ENCODE measurements at places on chromosomes 1 and 21. TPM values are rescaled to one million over a fixed set of nuclear protein-coding genes. Genes with fewer than 3 reads are reported as not detected.

GRCh38 chr1:164695956-164696665 lies 137.1 kb downstream of the PBX1 start:
- DNase-seq, result no peak

Gene VAV3
- 5.5 TPM for total RNA-seq

DNA sequence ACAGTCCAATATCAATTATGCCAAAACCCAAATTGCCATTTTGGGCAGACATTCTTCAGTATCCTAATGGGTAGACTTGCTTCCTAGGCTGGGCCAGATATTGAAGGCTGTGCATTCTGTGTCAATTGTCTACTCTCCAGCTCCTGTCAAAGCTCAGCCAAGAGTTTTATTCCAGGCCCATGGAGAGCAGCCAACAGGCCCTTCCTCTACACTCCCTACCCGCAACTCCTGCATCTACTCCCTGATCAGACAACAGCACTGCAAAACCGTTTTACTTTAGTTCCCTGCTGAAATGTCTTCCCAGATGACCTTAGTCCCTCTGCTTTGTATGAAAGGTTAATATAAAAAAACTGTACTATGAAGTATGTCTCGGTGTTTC lies 6.6 kb upstream of the ADORA3 start:
- peak; percentile 46 for DNase-seq

DNA sequence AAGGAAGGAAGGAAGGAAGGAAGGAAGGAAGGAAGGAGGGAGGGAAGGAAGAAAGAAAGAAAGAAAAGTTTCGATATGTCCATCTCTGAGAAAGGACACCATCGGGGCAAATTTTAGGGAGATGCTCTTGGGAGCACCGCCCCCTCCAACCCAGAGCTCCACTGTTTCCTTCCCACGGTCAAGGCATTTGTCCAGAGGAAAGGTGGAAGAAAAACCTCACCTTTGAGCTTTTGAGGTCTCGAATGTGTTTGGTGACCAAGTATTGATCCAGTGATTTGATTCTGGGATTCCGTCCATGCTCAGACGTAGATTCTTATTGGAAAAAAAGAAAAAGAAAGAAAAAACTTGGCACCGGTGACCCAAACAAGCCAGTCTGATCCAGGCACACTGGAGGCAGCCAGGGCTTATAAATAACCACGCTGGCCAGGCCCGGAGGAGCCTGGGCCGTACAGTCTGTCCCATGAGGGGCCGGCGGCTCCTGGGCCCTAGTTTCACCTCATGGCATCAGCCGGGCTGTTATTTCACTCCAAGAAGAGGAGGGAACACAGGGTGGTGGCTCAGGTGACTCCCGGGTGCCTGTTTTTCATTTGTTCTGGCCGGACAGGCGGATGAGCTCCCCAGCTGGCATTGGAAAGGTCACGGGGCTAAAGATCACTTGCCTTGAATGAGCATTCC lies 36.1 kb upstream of the SLC25A33 start:
- no peak for DNase-seq

Gene NEXN
- 0.64 TPM for total RNA-seq

Gene SLC25A33
- total RNA-seq, result 11.4 TPM

- no peak for DNase-seq
These were observed 83.9 kb downstream of the NAV1 start for GRCh38 chr1:201622824-201623223.

GRCh38 chr21:27803571-27803970 lies 836.7 kb upstream of the ADAMTS5 start:
- DNase-seq, result no peak

DNA sequence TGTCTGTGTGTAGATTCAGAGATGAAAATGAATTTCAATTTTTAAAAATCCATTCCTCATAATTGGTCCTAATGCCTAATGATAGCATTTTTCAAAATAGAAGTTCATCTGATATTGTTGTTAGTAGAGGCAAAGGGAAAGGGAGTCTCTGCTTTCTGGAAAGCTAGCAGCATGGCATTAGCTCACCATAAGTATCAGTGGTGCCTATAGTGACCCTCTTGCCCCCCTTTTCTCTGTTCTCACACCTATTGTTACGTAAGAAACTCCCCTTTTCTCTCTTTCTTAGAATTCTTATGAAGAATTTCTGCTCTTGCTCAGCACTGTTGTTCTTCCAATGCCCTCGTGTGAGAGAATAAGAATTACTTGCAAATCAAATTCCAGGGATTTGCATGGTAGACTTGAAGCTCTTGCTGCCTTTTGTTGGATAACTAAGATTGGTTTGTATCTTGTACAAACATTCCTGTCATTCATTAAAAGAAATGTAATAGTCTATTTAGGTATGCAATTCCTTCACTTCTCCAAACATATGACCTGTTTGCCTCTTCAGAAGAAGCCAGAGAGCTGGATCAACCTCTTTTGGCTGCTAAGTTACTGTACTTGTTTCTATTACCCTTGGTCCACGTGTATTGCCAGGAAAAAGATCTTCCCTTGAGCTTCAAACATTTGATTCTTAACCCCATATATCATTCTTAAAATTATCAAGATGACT lies 69.2 kb upstream of the MAGI3 start:
- no peak for DNase-seq

GRCh38 chr1:39272798-39273469 lies 68.4 kb downstream of the MACF1 start:
- no peak for DNase-seq

Gene PCBP3
- 7.5 TPM for total RNA-seq

Gene GNAT2
- total RNA-seq, result 0.33 TPM

- no peak for DNase-seq
These were observed 52.0 kb downstream of the ZC3H11B start for GRCh38 chr1:219560856-219561255.

Gene MMP23B
- 1.5 TPM for total RNA-seq

- no peak for DNase-seq
These were observed 157.8 kb upstream of the LRRC7 start for GRCh38 chr1:69409731-69410456.

DNA sequence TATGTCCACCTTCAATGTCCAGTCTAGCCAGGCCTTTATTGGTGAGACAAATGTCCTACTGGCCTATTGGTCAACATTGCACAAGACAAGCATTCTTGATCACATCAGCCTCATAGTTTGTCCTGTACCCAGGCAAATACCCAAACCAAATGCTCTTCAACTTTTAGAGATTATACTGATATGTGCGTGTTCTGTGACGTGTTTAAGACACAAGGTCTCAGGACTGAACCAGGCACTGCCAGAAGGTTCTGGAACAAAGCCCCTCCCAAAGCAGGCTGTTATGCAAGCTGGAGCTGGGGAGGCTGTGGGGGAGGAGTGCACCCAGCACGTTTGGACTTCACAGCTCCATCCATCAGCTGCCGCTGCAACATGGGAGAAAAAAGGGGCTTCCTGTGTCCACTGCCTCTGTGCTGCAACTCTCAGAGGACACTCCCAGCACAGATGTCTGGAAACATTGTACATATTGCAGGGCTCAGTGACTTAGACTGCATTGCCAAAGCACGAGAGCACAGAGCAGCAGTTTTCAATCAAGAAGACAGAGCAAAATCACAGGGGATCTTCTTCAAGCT lies 45.9 kb downstream of the NID1 start:
- no peak for DNase-seq

DNA sequence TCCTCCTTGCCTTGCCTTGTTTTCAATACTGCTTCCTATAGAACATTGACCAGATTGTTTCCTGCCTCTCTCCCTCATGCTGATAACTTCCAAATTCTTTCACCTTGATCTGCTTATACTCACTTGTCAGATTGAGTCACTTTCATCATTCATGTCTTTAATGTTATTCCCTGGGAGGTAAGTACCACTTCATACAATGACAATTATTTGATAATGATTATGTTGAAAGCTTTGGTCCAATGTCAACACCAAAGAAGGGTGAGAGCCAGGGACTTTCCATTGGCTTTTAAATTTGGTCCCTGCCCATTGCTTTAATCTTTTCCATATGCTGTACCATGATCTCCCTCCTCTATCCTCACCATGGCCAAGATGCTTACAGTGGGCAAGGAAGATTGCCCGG lies 137.4 kb downstream of the SYT2 start:
- no peak for DNase-seq

Gene RHD
- total RNA-seq, result not detected

Gene SH2D5
- 0.23 TPM for total RNA-seq

GRCh38 chr1:43660355-43660754 lies 10.4 kb downstream of the KDM4A start:
- DNase-seq, result no peak

Gene RABIF
- 12.7 TPM for total RNA-seq

DNA sequence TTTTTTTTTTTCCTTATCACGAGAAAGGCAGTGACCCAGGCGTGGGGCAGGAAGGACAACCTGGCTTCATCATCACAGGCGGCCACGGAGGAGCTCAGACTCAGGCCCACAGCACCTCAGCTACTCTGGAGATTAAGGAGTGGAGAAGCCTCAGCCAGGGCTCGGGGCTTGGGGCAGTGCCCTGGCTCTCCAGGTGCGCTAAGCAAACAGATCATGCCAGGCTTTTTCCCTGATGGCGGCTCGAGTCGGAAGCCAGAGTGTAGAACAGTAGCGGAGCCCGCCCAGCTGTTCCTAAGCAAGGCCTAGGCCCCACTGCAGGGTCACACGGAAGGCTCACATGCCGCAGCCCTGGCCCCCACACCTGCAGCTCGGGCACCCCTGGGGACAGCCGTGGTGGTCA lies 70.7 kb downstream of the AGPAT3 start:
- no peak for DNase-seq

Gene ZNF678
- 4.7 TPM for total RNA-seq

Measured in activated CD4-positive, alpha-beta T cell treated with anti-CD3 and anti-CD28 coated beads, Interleukin-2, amount 10 ng/mL, durations not matched to agents 24 days and 14 days (primary cell).